ENCODE measurements at places on chromosomes 4 and X. TPM values are rescaled to one million over a fixed set of nuclear protein-coding genes. Genes with fewer than 3 reads are reported as not detected.
A peak's percentile ranks its signal among the peaks of the same experiment; 100 is the strongest.

- no peak for DNase-seq
Observed at GRCh38 chr4:6107886-6108285, 89.7 kb upstream of the C4orf50 start.

DNA sequence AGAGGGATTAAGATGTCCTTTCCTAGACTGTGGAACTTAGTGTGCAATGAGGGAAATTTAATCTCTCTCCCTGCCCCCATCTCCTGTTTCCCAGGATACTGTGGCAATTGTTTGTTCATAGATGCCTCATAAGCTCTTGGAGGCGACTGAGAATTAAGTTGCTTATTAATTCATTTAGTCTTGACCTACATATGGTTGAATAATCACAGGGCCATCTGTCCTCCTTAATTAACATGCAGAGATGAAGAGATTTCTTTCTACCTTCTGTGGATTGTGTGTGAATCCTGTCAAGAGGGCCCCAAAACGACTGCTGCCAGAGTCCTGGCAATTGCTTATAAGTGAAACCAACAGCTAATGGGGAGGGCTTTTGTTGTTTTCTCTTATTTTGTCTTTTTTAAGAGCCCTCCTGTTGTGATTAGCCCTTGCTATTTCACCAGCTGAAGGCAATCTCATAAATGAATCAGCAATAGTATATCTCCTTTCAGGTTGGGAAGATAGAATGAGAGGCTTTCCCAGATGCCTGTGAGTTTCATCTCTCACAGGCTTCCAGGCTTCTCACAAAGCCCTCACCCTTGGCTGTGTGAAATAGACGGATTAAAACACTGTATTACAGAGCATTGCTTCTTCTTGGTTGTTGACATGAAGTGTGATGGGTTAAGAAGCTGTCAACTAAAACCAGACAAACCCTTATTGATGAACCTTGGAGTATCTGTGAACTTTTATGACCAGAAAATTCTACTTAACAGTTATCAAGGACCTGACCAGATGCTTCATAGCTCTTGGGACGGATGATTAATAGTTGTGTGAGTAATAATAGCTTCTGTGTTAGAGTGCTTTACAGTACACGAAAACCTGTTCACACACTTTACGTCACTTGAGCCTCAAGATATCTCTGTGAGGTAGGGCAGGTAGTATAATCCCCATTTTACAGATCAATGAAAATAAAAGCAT, 58.5 kb downstream of the PGRMC2 start:
- DNase-seq, result no peak

DNA sequence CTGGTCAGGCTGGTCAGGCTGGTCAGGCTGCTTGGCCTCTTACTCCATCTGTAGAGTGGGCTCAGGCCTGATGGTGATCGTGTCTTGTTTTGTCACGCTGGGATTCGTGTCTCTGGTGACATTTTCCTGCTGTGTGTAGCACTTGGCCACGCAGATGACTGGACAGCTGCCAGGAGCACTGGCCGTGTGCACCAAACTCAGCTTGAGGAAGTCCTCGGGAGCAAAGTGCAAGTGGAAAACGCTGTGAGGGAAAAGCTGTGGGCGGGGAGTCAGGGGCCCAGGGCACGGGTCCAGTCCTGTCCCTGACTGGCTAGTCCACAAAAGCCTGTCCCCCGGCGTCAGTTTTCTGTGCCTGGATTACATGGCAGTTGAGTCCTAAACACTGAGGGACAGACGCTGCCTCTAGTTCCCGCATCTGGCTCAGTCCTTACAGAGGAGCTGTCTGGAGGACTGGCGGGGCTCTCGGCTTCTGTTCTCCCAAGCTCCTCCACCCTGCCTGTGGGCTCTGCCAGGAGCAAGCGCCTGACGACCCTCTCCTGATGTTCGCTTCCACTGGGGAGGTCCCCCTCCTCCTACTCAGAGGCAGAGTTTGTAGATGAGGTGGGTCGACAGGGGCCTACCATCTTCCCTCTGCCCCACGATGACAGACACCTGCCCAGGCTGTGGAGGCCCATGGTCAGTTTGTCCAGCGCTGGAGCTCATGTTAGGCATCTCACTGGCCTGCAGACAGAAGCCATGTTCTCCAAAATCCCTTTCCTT, 35.9 kb upstream of the GRPEL1 start:
- DNase-seq, result peak; percentile 89

DNA sequence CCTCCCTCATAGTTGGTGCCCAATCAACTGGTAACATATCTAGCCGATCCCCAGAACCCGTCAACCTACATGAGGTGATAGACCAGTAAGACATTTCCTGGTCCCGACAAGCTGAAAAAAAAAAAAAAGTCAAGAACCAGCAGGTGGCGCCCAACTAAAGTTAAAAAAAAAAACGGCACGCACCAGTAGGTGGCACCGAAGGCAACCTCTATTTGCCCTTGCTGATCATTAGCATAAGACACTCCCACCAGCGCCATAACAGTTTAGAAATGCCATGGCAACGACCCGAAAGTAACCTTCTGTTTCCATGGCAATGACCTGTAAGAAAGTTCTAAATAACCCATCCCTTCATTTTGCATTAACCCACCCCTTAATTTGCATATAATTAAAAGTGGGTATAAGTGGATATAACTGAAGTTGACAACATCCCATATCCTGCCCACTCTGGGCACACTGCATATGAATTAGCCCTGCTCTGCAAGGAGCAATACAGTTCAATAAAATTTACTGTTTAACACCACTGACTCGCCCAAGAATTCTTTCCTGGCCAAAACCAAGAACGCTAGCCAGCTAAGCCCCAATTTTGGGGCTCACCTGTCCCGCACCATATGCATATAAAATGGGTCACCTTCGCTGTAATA, 83.9 kb upstream of the SPANXB1 start:
- no peak for DNase-seq

GRCh38 chrX:153638436-153639176, 8.4 kb upstream of the DUSP9 start:
- no peak for DNase-seq

- DNase-seq, result no peak
Observed at GRCh38 chrX:104995546-104995945, 224.9 kb downstream of the TEX13A start.

DNA sequence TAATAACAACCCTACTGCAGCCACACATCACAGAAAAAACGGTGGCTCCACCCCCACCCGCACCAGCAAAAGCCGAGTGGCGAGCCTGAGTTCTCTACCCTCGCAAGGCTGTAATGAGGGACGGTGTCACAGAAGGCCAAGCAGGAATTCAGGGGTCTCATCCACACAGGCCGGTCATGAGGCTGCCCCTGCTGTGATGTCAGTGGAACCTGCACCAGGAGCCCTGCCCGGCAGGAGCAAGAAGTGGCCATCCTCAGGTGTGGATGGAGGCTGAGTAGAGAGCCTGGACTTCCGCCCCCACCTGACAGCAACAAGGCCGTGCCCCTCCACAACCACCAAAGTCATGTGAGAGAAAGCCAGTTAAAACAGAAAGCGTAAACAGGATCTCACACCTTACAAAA, 20.6 kb downstream of the LYAR start:
- no peak for DNase-seq

DNA sequence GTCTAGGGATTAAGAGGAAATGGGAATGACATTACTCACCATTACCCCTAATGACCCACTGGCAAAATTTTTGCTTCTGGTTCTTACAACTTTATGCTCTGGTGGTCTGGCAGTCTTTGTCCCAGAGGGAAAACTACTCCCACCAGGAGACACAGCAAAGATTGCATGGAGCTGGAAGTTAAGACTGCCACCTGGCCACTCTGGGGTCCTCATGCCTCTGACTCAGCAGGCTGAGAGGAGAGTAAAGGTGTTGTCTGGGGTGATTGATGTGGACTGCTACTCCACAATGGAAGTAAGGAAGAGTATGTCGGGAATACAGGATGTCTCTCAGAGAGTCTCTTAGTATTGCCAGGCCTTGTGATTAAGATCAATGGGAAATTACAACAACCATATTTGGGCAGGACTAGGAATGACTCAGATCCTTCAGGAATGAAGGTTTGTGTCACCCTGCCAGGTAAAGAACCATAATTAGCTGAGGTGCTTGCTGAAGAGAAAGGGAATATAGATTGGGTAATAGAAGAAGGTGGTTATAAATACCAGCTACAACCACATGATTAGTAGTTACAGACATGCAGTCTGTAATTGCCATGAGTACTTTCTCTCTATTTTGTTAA, 215.5 kb downstream of the GPAT3 start:
- DNase-seq, result no peak

GRCh38 chr4:152206646-152207377, 329.1 kb downstream of the FBXW7 start:
- DNase-seq, result no peak

DNA sequence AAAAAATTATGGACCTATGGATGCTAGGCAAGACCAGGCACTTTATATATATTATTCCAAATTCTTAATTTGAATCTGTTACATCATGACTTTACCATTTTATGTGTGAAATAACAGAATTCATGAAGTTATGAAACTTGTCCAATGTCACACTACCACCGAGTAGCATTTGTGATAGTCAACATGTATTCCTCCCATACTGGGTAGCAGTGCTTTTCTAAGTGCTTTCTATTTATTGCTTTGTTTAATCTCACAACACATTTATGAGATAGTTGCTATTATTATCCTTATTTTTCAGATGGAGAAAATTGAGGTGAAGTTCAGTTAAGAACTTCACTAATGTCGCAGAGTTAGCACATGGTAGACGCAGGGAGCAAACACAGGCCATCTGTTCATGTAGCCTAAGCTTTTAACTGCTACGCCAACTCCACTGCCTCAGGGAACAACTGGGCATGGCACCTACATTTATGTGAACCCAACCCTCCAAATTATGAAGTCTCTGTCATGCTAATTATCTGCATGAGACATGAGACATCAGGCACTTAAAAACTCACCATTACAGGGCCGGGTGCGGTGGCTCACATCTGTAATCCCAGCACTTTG, 20.8 kb downstream of the GUCY1A1 start:
- DNase-seq, result no peak

DNA sequence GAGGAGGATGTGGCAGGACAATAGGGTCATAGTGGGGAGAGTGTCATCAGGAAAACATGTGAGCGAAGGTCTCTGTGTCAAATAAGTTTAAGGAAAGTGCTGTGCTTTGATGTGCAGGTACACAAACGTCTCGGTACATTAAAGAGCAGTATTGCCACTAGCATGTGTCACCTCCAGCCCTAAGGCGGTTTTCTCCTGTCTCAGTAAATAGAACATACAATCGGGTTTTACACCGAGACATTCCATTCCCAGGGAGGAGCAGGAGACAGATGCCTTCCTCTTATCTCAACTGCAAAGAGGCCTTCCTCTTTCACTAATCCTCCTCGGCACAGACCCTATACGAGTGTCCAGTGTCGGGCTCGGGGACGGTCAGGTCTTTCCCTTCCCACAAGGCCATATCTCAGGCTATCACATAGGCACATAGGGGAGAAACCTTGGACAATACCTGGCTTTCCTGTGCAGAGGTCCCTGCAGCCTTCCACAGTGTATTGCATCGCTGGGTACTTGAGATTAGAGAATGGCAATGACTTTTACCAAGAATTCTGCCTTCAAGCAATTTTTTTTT, 684.5 kb downstream of the PDHA2 start:
- no peak for DNase-seq

DNA sequence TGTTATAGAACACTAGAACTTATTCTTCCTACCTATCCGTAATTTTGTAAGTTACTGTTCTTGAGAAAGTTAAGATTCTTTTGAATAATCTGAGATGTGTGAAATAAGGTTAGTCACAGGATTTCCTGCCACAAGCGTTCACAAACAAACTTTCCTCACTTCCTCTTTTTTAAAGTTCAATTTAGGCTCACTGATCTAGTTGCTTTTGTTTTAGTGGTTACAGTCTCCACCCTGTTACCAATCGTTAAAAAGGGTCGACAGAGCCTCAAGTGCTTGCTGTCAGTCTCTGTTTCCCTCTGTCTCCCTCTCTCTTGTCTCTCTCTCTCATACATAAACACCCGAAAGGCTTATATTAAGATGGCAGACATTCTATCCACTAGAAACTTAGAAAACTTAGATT, 35.9 kb upstream of the STK26 start:
- no peak for DNase-seq

DNA sequence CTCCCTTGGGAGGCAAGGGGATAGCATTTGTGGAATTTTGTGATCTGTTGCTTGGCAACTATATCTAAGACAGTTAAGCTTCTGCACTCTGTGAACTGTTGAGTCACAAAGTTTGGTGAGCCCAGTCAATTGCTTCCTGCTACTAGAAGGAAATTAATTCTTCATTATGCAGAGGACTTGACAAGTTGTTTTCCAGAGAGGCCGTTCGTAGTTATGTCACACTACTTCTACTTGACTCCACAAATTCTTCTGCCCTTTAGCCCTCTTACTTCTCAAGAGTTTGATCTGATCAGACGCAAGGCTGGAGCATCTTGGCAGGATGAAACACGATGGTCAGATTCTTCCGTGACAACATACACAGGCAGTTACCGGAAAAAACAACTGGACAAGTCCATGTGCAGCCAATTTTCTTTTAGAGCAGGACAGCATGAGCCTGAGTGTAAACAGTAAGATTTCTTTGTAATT, at the start of gene C4orf51:
Gene C4orf51, plus strand, starts transcription at position 156 of the 465 bp plus-strand sequence. Its CDS starts 58 bp downstream, at position 214.
- no peak for DNase-seq

- DNase-seq, result no peak
Observed at GRCh38 chrX:36314303-36314702, 394.8 kb downstream of the CFAP47 start.

DNA sequence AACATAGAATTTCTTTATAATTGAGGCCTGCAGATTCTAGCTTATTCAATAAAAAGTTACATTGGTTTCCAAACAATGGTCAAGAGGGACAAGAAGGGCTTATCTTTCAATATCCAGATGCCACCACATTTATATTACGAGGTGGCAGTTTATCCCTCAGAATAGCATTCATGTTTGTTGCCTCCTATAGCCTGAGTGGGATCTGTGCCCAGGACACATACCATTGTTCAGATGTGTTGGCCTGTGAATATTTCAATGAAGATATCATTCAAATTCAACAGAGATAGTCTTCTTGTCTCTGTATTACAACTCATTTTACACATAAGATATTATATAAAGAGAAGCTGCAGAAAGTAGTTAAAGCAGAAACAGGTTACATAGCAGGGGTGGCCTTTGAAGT, 20.5 kb downstream of the GLRB start:
- no peak for DNase-seq

DNA sequence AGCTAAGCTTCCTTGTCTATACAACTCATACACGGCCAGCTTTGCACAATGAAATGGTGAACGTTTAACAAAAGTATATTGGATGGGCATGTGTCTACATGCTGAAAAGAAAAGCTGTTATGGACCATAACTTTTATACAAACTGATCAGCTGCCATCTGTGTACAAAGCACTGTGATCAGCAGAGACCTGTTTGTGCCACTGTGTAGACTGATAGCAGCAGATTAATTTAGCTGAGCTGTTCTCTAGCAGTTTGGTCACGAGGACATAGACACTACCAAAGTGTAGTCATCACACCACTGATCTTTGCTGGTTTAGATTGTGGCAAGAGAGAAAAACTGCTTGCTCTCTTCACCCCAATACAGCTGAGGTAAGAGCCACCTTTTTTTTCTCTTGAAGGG, 124.5 kb downstream of the RAPGEF2 start:
- DNase-seq, result no peak

- no peak for DNase-seq
Observed at GRCh38 chr4:186737427-186737826, 13.8 kb upstream of the FAT1 start.

- DNase-seq, result peak; percentile 87
Observed at GRCh38 chr4:75672461-75673026, 667 bp downstream of the G3BP2 start.

FGG gene
- total RNA-seq, result not detected

GAGE13 gene
- total RNA-seq, result not detected

HSD17B13 gene
- total RNA-seq, result 0.22 TPM

H2BW2 gene
- total RNA-seq, result not detected

RP2 gene
- 3.8 TPM for total RNA-seq

NRK gene
- 2.1 TPM for total RNA-seq

SEPTIN6 gene
- total RNA-seq, result 10.1 TPM

CNGA1 gene
- total RNA-seq, result not detected

All from Right ventricle myocardium inferior (tissue), 1 donor.